Left cardiac atrium (tissue), 4 donors: ENCODE measurements at places on chromosomes 7 and 10.

- DNase-seq = no peak
These were observed 68.0 kb upstream of the ELMO1 start for GRCh38 chr7:37516664-37517063.

GRCh38 chr7:80851896-80852476 lies 66.9 kb downstream of the SEMA3C start:
- DNase-seq = no peak

GRCh38 chr7:1040790-1041189 lies 3.6 kb upstream of the GPR146 start:
- DNase-seq = no peak

GRCh38 chr7:125032943-125033342 lies 103.3 kb upstream of the POT1 start:
- no peak for DNase-seq

- DNase-seq = no peak
These were observed 304.2 kb downstream of the PCDH15 start for GRCh38 chr10:54496852-54497251.

DNA sequence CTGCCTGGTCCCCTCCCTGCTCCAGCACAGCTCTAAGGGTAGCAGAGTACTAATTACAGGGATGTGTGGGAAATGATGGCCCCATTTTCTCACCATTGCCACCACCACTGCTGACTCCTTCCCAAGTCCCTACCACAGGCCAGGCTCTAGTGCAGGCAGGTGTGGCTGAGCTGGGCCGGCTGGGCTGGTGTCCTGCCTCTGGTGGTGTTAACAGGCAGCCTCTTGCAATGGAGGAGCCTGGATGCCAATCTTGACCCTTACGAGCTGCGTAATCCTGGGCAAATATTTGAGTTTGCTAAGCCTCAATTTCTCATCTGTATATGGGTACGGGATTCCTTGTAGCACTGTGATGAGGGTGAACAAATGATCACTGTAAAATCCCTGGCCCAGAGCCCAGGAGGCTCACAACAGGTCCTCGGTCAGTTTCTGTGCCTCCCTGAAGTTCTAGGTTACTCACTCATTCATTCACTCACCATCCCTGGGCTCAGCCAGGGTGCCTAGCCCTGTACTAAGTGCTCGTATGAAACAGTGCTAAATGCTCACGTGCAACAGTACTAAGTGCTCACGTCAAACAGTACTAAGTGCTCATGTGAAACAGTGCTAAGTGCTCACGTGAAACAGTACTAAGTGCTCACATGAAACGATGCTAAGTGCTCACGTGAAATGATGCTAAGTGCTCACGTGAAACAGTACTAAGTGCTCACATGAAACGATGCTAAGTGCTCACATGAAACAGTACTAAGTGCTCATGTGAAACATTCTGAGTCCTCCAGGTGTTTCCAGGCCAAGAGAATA lies 2.3 kb upstream of the FZD9 start:
- no peak for DNase-seq
